Lung (tissue), 17 donors: ENCODE measurements at places on chromosomes 5 and 9. TPM values are rescaled to one million over a fixed set of nuclear protein-coding genes. Genes with fewer than 3 reads are reported as not detected.

ARHGEF39 gene
- 1.3 TPM for total RNA-seq

ORM2 gene
- 24.9 TPM for total RNA-seq

ANXA2R gene
- 4.0 TPM for total RNA-seq

CCL28 gene
- 6.4 TPM for total RNA-seq

SLC6A7 gene
- total RNA-seq = 0.06 TPM

PDGFRB gene
- 110 TPM for total RNA-seq

NR4A3 gene
- total RNA-seq = 2.3 TPM
